ENCODE measurements at places on chromosomes 2 and 18.
A peak's percentile ranks its signal among the peaks of the same experiment; 100 is the strongest.

GRCh38 chr18:29560270-29560669, 1383.3 kb upstream of the CDH2 start:
- no peak for DNase-seq

GRCh38 chr2:212619954-212620353, 81.4 kb upstream of the ERBB4 start:
- DNase-seq = peak; percentile 6

- no peak for DNase-seq
These were observed 1284.9 kb upstream of the LRRTM1 start for GRCh38 chr2:81589406-81589805.

DNA sequence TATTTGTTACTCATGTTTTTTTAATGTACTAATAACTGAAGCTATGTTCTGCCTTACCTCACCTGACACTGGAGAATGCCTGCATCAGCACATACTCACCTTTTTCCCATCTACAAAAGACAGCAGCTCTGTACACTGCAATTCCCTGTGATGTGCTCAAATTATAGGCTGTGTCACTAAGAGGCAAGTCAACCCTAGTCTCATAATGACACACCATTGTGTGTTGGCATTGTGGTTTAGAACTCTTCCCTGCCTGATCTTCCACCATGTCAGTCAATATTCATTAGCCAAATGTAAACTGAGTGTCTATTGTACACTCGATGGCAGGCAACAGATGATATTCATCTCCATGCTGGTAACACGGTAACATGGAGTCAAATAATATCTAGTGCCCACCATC, 332.1 kb upstream of the TCF4 start:
- no peak for DNase-seq

GRCh38 chr2:159218389-159218788, 68.1 kb downstream of the WDSUB1 start:
- DNase-seq = no peak

GRCh38 chr2:172888714-172889669, 153.3 kb downstream of the RAPGEF4 start:
- DNase-seq = no peak

DNA sequence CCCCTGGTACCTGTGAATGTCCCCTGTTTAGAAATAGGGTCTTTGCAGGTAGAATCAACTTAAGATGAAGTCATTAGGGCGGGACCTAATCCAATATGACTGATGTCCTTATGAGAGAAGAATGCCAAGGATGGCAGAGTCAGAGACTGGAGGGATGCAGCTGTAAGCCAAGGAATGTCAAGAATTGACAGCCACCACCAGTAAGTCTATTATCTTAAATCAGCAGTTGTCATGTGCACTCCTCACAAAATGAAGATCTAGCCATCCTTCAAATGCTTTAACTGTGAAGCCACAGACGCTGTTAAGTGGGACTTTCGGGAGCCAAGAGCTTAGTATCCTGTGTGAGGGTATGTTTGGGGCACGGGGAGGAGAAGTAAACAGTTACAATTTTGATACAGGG, 83.2 kb downstream of the ITGA4 start:
- no peak for DNase-seq

- peak; percentile 59 for DNase-seq
These were observed 2.5 kb downstream of the GALNT3 start for GRCh38 chr2:165791421-165792103.

- DNase-seq = no peak
These were observed 183.8 kb downstream of the MYT1L start for GRCh38 chr2:2146969-2147900.

- no peak for DNase-seq
These were observed 36.7 kb downstream of the EPAS1 start for GRCh38 chr2:46333912-46334311.

DNA sequence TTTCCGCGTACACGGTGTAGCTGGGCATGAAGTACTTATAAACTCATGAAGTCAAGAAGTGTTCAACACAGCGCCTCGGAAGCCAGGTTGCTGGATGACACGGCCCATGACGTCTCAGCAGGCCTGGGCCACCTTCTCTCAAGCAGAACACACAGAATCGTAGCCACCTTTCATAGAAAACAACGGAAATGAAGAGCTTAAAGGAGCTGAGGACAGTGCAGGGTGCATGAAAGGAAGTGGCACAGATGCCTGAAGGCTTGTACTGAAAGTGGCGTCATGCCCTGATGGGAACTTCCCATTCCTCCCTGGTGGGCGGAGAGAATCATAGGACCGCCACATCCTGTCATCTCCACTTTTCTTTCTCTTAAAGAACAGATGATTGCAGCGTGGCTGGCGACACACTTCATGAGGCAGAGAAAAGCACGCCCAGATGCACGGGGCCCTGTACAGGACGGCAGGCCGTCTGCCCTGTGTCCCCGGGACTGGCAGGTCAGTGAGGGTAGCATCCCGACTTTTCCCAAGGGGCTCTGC, 31.1 kb downstream of the HDAC4 start:
- DNase-seq = no peak

GRCh38 chr18:55753643-55754263, 165.8 kb upstream of the TCF4 start:
- DNase-seq = peak; percentile 10

- DNase-seq = no peak
These were observed 89.5 kb downstream of the MRPS9 start for GRCh38 chr2:105127289-105127915.

GRCh38 chr2:214856137-214856536, 46.7 kb upstream of the BARD1 start:
- DNase-seq = peak; percentile 37

GRCh38 chr2:107932979-107933378, 53.3 kb upstream of the SLC5A7 start:
- peak; percentile 35 for DNase-seq

GRCh38 chr2:26011609-26011989, 22.3 kb upstream of the RAB10 start:
- DNase-seq = no peak

DNA sequence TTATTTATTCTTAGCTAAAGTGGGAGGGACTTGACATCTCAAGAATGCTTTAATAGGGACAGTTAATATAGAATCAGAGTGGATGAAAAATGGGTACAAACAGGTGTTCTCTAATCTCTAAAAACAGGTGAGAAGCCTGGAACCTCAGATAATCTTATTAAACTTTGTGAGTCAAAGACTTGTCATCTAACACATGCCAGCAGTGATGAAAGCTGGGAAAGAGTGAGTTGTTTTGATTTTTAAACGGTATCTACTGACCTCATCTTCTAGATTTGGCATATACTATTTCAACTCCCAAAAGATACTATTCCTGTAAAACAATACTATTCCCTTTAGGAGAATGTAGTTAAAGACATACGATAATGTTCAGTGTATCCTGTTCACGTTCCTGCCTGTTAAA, 103.4 kb downstream of the CCDC141 start:
- DNase-seq = no peak

DNA sequence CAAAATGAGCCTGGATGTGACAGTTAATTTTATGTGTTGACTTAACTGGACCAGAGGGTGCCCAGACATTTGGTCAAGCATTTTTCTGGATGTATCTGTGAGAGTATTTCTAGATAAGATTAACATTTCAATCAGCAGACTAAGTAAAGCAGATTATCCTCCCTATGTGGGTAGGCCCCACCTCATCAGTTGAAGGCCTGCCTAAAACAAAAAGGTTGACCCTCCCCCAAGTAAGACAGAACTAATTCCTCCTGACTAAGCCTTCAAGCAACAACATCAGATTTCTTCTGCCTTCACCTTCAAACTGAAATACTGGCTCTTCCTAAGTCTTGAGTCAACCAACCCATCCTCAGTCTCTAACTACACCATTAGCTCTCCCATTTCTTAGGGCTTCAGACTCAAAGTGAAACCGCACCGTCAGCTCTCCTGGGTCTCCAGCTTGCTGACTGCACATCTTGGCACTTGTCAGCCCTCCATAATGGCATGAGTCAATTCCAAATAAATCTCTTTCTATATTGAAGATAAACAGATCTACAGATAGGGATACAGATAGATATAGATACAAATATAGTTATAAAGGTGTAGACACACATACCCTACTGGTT, 47.9 kb downstream of the MEMO1 start:
- DNase-seq = no peak

DNA sequence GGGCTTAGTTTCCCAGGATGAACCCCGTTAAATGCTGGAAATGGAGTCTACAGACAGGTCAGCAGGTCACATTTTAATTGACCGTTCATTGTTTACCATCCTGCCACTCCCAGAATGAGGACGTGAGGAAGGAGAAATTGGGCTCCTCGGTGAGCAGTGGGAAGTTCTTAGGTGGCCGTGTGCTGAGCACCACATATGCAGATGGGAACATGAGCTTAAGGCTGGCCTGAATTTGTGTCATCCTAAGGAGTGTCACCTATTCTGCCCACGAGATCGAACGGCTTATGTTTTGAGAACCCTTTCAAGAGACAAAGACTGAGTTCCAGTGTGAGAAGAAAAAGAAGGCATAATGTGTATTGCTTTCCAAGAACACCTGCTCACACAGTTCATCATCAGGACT, 234.4 kb upstream of the PXDN start:
- no peak for DNase-seq
